Trophoblast cell (in vitro differentiated cells and primary cell): ENCODE measurements at places on chromosomes 5 and 9.

- DNase-seq, result no peak
- H3K27me3 ChIP-seq, result no peaks in the 10 kb centered on the region
- H3K36me3 ChIP-seq, result no peaks in the 10 kb centered on the region
These were observed 6.0 kb upstream of the SIL1 start for GRCh38 chr5:139204196-139204595.

GRCh38 chr5:82403026-82403425 is 124.9 kb upstream of the RPS23 start:
- no peak overlapping the region for H3K27ac ChIP-seq
- DNase-seq, result no peak
- no peaks in the 10 kb centered on the region for H3K4me1 ChIP-seq
- H3K36me3 ChIP-seq, result no peaks in the 10 kb centered on the region
- no peak overlapping the region for H3K4me3 ChIP-seq
- no peaks in the 10 kb centered on the region for H3K27me3 ChIP-seq

DNA sequence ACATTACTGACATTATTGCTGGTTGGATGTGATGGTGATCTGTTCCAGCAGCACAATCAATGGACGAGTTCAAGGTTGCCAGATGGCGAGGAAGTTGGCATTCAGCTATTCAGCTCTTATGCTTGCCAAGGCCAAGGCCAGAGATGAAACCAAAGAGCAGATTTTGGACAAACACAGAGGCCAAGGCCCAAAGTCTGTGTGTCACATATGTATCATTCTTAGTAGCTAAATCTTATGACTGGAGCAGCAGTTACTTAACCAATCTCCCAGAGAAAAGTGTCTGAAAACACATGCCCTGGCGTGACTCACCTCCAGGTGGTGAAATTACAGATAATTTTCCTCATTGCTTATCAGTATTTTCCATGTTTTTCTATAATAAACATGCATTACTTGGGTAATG is 189.0 kb upstream of the EGFLAM start:
- H3K27ac ChIP-seq, result no peak overlapping the region
- DNase-seq, result peak; percentile 3
- no peaks in the 10 kb centered on the region for H3K27me3 ChIP-seq
- no peak overlapping the region for H3K4me3 ChIP-seq
- H3K36me3 ChIP-seq, result no peaks in the 10 kb centered on the region

- DNase-seq, result no peak
- no peak overlapping the region for H3K4me3 ChIP-seq
- no peaks in the 10 kb centered on the region for H3K36me3 ChIP-seq
- H3K4me1 ChIP-seq, result no peaks in the 10 kb centered on the region
These were observed 86.5 kb downstream of the HMCN2 start for GRCh38 chr9:130352081-130352480.

DNA sequence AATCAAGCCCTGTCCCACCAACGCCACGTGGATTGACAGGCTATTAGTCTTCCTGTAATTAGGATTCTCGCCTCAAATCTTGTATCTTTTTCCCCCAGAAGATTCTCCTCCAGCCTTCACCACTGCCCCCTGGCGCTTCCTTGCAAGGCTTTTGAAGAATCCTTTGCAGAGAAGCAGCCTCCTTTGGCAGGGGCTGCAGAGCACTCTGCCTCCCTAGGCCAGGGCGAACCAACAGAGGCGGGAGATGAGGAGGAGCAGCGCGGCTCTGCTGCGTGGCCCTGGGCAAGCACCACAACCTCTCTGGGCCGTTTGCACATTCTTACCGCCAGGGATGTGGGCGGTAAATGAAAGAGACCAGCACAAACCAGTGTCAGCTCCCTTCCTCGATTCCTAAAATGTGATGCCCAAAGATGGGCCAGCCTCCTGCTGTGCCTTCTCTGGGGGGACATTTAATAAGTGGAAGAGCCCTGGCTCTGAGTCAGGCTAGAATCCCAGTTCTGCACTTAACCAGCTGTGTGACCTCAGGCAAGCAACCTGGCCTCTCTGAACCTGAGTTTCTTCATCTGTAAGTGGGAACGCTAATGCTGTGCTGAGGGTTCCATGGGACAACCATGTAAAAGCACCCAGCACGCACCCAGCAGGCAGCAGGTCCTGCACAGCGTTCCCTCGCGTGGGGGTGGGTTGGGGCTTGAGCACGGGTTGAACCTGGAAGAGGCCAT is 128.6 kb downstream of the KCNIP1 start:
- H3K27me3 ChIP-seq, result no peaks in the 10 kb centered on the region
- H3K27ac ChIP-seq, result no peak overlapping the region
- no peak overlapping the region for H3K4me3 ChIP-seq
- peaks cover 10% of the 10 kb centered on the region for H3K4me1 ChIP-seq
- DNase-seq, result peak; percentile 54
- H3K36me3 ChIP-seq, result no peaks in the 10 kb centered on the region

GRCh38 chr9:34907044-34907443 is 51.0 kb upstream of the PHF24 start:
- H3K27me3 ChIP-seq, result no peaks in the 10 kb centered on the region
- no peak overlapping the region for H3K27ac ChIP-seq
- H3K4me1 ChIP-seq, result no peaks in the 10 kb centered on the region
- DNase-seq, result no peak

DNA sequence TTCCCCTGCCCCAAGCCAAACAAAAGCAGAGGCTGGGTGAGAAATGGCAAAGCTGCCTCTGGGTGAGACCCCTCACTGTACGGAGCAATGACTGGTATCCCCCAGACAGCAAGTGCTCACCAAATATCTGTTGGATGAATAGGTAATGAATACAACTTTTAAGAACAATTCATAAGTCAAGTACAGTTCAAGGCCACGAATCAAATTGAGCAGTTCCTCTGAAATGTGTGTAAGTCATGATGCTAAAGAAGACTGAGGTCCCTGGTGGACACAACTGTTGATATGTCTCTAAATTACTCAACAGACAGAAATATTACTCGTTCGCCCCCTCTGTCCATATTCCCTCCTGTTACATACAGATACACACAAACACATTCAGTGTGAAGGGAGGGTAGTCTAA is 160.7 kb downstream of the GLIS3 start:
- peaks cover 4% of the 10 kb centered on the region for H3K4me1 ChIP-seq
- H3K36me3 ChIP-seq, result no peaks in the 10 kb centered on the region
- no peak overlapping the region for H3K27ac ChIP-seq

DNA sequence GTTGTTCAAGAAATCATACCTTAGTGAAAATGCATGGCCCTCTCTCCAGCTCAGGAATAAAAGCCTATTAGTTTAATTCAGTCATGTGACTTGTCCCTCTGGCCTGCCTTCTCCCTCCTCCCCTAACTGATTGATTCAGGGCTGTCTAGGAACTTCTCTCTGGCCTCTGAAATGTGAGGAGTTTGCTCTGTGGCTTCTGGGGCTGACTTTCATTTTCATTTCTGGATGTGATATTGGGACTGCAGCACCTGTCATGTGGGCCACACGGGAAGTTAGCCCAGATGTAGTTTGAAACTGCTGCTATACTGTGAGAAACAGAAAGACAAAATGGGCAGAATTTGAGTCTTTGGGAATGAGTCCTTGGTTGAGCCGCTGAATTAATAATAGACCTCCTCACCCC is 44.8 kb downstream of the PARP8 start:
- no peaks in the 10 kb centered on the region for H3K4me1 ChIP-seq
- no peak overlapping the region for H3K27ac ChIP-seq
- H3K27me3 ChIP-seq, result no peaks in the 10 kb centered on the region
- DNase-seq, result no peak
- no peaks in the 10 kb centered on the region for H3K36me3 ChIP-seq

- no peak for DNase-seq
- H3K27me3 ChIP-seq, result no peaks in the 10 kb centered on the region
- no peak overlapping the region for H3K27ac ChIP-seq
- no peaks in the 10 kb centered on the region for H3K36me3 ChIP-seq
- no peak overlapping the region for H3K4me3 ChIP-seq
These were observed 702.9 kb upstream of the GRAMD2B start for GRCh38 chr5:125720348-125720685.

DNA sequence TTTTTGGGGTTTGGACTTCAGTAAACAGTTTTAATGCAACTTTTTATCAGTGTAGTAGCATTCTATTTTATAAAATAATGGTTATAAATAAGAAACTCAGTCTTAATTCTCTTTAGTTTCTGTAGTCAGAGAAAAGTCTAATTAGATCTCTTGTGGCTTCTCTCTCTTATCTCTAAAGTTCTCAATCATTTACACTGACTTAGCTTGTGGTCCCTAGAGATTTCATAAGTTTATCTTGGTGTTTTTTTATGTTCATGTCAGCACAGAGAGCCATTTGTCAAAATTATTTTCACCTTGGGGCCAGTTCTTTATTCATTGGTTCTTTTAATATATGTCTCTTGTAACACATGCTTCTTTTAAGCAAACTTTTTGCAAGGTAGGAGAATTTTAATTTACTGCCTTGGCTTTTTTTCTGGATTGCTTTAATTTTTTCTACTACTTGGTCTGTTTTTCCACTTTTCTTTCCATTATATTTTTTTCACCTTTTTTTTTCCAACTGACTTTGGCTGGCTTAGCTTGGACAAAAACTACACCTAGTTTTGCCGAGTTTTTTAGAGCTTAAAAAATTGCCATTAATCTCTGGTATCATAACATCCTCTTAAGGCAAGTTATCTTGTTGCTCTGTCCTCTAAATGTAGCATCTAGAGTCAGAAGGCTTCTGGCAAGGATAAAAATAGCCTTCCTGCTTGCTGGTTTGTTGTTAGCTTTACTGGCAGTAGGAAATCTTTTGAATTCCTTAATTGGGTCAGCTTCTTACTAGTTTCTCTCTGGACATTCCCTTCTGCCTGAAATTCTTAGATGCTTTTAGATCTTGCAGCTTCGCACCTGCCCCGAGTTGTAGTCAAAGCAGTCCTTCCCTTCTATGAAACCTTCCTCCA is 35.3 kb downstream of the CPEB4 start:
- H3K4me3 ChIP-seq, result no peak overlapping the region
- no peak for DNase-seq
- H3K4me1 ChIP-seq, result peaks cover 5% of the 10 kb centered on the region
- peaks cover 3% of the 10 kb centered on the region for H3K36me3 ChIP-seq

- H3K4me3 ChIP-seq, result no peak overlapping the region
- H3K36me3 ChIP-seq, result no peaks in the 10 kb centered on the region
- no peaks in the 10 kb centered on the region for H3K27me3 ChIP-seq
- no peak for DNase-seq
- no peaks in the 10 kb centered on the region for H3K4me1 ChIP-seq
- no peak overlapping the region for H3K27ac ChIP-seq
These were observed 154.9 kb downstream of the ARRDC3 start for GRCh38 chr5:91228188-91228587.

- DNase-seq, result peak; percentile 85
- no peak overlapping the region for H3K4me3 ChIP-seq
- peaks cover 8% of the 10 kb centered on the region for H3K36me3 ChIP-seq
- H3K27me3 ChIP-seq, result no peaks in the 10 kb centered on the region
- no peak overlapping the region for H3K27ac ChIP-seq
These were observed 10.3 kb downstream of the CDC37L1 start for GRCh38 chr9:4689687-4690104.

GRCh38 chr9:113368348-113368981 is 8.3 kb downstream of the HDHD3 start:
- H3K27me3 ChIP-seq, result no peaks in the 10 kb centered on the region
- H3K4me3 ChIP-seq, result no peak overlapping the region
- H3K4me1 ChIP-seq, result no peaks in the 10 kb centered on the region
- H3K36me3 ChIP-seq, result peaks cover 4% of the 10 kb centered on the region
- no peak for DNase-seq

DNA sequence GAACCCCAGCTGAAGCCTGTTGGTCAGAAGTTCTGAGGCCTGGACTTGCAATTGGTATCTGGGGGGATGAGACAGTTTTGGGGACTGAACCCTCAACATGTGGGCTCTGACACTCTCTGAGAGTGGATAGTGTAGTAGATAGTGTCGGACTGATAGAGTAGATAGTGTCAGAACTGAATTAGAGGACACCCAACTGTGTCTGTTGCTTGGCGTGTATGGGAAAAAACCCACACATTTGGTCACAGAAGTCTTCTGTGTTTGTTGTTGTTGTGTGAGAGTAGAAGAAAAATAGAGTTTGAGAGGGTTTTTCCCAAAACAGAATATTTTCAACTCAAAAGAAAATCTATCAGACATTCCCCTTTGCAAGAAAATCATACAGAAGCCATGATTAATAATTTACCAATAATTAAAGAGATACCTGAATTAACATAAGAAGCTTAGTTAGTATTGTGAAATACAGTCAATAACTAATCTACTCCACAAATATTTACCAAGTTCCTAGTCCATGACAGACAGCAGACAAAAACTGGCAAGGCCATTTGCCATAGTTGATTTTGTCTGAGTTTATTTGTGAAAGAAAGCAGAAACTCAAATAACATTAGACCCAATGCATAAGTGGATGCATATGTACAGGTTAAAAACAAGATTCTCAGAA is 170.9 kb downstream of the CTNND2 start:
- no peaks in the 10 kb centered on the region for H3K27me3 ChIP-seq
- H3K36me3 ChIP-seq, result no peaks in the 10 kb centered on the region
- H3K27ac ChIP-seq, result no peak overlapping the region

DNA sequence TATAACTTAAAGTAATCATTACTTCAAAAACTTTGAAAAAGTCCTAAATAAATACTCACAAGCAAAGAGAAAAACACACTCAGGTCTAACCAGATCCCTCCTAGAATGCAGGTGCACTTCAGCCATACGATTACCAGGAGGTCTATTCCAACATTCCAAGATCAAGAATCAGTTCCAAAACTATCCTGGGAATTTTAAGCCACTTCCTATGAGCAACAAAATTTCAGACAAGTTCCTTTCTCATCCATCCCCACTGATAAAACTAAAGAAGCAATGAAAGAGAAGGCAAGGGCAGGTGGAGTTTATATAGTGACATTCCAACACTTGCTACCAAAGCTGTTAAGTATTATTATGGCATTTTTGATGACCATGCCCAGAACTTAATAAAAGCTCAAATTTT is 29.6 kb downstream of the MLLT3 start:
- no peaks in the 10 kb centered on the region for H3K4me1 ChIP-seq
- peak; percentile 63 for DNase-seq
- H3K27me3 ChIP-seq, result no peaks in the 10 kb centered on the region
- H3K36me3 ChIP-seq, result no peaks in the 10 kb centered on the region
- H3K4me3 ChIP-seq, result no peak overlapping the region

DNA sequence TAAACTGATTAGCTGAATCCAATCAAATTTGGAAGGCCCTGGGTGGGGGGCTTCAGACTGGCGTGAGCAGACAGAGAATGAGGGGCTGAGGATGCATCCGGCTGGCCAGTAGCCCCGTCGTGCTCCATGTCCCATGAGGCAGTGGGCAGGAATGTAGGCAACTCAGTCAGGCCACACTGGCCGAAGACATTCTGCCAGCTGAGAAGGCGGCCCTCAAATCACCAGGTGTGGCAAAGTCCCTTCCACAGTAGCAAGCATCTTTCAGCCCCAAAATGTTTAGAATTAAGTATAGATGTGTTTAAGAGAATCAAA is 25.7 kb upstream of the LAMC3 start:
- H3K4me3 ChIP-seq, result no peak overlapping the region
- no peak overlapping the region for H3K27ac ChIP-seq
- no peaks in the 10 kb centered on the region for H3K27me3 ChIP-seq
- no peaks in the 10 kb centered on the region for H3K36me3 ChIP-seq

GRCh38 chr5:154319736-154320135 is 126.1 kb upstream of the SAP30L start:
- no peak for DNase-seq
- no peak overlapping the region for H3K4me3 ChIP-seq
- H3K27me3 ChIP-seq, result no peaks in the 10 kb centered on the region
- H3K36me3 ChIP-seq, result peaks cover 14% of the 10 kb centered on the region
- H3K4me1 ChIP-seq, result peaks cover 11% of the 10 kb centered on the region

GRCh38 chr9:124297915-124298645 is 40.3 kb downstream of the NEK6 start:
- peaks cover 75% of the 10 kb centered on the region for H3K4me1 ChIP-seq
- no peak for DNase-seq
- no peak overlapping the region for H3K27ac ChIP-seq
- peaks cover 7% of the 10 kb centered on the region for H3K36me3 ChIP-seq
- H3K4me3 ChIP-seq, result no peak overlapping the region

GRCh38 chr5:11822598-11822997 is 81.6 kb downstream of the CTNND2 start:
- H3K4me3 ChIP-seq, result no peak overlapping the region
- H3K27me3 ChIP-seq, result no peaks in the 10 kb centered on the region
- no peak for DNase-seq
- peaks cover 4% of the 10 kb centered on the region for H3K4me1 ChIP-seq
